ENCODE measurements at places on chromosomes 7 and 10.

- DNase-seq, result no peak
Measured at GRCh38 chr7:111678281-111678680, 116.0 kb upstream of the IMMP2L start.

GRCh38 chr10:29240986-29241660, 47.7 kb upstream of the LYZL1 start:
- no peak for DNase-seq

DNA sequence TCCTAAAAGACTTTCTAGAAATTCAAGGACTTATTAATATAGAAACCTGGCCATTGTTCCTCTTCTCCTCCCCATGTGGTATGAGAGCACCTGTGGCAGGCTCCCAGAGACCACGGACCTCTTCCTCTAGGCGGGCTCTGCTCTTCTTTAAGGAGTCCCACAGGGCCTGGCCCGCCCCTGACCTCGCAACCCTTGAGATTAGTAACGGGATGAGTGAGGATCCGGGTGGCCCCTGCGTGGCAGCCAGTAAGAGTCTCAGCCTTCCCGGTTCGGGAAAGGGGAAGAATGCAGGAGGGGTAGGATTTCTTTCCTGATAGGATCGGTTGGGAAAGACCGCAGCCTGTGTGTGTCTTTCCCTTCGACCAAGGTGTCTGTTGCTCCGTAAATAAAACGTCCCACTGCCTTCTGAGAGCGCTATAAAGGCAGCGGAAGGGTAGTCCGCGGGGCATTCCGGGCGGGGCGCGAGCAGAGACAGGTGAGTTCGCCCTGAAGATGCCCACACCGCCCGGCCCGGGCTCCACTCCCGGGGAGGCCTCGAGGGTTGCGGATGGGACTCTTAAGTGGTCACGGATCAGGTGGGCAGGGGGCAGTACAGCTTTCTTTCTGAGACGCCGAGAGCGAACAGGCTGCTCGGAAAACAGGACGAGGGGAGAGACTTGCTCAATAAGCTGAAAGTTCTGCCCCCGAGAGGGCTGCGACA, at the start of gene SLC26A4:
Gene SLC26A4 (plus strand): TSS at position 448 of the 700 bp plus-strand sequence. CDS start 814 bp downstream, outside the sequence.
- no peak for DNase-seq

GRCh38 chr7:134856091-134856490, 76.7 kb downstream of the CALD1 start:
- no peak for DNase-seq

DNA sequence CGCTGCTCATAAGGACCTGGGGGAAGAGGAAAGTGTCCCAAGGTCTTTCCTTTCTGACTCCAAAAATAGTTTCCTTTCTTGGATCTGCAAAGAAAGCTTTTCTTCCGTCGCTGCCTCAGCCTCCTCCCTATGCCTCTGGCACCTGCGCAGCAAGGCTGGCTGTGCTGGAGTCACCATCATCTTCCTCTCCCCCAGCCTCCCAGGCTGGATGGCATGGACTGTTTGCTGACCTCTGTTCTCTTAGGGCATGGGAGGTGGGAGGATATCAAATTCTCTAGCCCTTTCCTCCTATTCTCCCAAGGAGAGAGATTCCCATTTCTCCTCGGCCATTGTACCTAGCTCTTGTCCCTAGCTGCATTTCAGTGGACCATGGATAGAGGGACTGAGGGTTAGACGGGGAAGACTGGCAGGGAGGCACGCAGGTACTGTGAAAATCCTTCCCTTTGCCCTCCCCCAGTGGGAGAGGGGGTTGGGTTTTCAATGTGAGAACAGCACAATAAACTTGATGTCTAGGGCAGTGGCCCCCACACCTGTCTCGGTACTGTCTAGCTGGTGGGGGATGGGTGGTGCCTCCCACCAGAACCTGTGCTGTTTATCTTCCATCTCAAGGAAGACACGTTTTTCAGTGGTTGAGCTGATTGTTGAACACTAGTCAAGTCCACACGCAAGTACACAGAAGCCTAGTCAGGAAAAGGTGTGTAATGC, 2.6 kb downstream of the PPP1R35 start:
- DNase-seq, result no peak

DNA sequence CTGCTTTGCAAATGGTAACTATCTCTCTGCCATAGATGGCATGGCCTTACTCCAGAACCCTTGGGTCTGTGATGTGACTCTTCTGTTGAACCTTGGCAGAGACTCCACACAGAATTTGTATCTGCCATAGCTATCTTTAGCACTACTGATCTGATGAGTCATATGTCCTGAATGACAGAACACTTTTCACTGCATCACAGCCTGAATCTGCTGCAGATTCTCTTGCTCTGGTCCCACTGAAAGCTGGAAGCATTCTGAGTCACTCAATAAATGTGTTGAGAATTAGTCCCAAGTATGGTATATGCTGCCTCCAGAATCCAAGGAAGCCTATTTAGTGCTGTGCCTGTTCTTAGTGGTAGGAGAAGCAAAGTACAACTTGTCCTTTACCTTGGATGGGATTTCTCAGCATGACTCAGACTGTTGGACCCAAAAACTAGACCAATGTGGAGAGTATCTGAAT, 39.5 kb upstream of the ANKRD1 start:
- no peak for DNase-seq

- DNase-seq, result no peak
Measured at GRCh38 chr10:42690449-42691360, 52.3 kb upstream of the ZNF33B start.

- DNase-seq, result no peak
Measured at GRCh38 chr7:48084727-48085432, 4.2 kb upstream of the UPP1 start.

DNA sequence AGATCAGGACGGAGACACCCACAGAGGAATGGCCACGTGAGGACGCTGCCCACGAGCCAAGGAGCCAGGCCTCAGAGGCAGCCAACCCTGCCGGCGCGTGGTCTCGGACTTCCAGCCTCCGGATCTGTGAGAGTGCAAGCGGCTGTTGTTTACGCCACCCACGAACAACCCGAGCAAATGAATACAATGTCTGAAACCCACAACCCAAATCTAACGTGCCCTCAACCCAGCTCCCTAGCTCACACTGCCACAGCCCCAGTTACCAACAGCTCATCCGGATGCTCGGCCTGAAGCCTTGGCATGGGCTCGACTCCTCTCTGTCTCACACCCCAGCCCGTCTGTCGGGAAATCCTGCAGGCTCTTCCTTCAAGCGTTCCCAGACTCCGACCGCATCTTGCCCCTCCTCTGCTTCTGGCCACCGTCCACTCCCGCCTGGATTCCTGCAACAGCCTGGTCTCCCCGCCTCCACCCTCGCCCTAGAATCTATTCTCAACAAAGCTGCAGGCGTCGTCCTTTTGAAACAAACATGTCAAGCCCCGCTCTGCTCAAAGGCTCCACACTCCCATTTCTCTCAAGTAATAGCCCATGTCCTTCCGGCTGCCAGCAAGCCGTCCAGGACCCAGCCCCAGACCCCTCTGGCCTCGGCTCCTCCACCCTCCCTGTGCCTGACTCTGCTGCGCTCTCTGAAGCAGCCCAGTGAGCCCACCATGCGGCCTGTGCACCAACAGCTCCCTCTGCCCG, 35.3 kb downstream of the STK32C start:
- DNase-seq, result peak; percentile 50

DNA sequence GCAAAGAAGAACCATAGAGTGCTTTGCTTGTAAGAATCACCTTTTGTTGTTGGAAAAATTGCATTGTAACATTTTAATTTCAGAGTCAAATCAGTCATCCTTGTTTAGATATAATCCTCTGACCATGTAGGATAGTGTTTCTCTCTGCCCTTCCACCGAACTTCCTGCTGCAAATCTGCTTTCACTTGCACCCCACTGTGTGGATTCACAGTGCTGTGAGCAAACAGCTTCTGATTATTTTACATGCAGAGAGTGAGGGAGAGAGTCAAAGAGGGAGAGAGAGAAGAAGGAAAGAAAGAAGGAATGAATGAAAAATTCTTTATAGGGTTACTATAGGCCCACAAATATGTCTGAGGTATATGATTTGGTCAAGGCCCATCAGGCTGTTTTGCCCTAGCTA, 30.0 kb upstream of the SEM1 start:
- DNase-seq, result no peak

DNA sequence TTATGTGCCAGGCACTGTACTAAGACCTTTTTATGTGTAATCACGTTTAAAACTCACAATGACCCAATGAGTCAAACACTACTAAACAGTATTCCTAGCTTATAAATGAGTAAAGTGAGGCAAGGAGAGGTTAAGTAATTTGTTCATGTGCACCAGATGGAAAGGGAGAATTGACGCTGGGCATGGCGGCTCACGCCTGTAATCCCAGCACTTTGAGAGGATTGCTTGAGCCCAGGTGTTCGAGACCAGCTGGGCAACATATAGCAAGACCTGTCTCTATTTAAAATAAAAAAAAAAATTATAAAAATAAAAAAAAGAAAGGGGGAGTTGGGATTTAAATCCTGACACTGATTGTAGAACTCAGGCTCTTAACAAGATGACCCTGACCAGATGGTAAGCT, 46.7 kb upstream of the DLG5 start:
- no peak for DNase-seq

DNA sequence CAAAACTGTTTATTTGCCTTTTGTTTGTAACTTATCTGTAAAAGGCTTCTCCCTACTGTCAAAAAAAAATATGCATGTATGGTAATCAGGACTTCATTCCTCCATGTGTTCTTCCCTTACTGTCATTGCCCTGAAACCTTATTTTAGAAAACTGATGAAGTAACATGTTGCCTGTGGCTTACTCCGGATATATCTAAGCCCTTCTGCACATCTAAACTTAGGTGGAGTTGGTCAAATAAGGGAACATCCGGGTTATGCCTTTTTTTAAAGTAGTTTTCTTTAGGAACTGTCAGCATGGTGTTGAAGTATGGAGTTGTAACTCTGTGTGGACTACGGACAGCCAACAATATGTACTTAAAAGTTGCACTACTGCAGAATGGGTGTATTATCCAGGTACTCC, 6.2 kb downstream of the SAR1A start:
- no peak for DNase-seq

- DNase-seq, result no peak
Measured at GRCh38 chr10:126511917-126512479, 123.7 kb upstream of the ADAM12 start.

DNA sequence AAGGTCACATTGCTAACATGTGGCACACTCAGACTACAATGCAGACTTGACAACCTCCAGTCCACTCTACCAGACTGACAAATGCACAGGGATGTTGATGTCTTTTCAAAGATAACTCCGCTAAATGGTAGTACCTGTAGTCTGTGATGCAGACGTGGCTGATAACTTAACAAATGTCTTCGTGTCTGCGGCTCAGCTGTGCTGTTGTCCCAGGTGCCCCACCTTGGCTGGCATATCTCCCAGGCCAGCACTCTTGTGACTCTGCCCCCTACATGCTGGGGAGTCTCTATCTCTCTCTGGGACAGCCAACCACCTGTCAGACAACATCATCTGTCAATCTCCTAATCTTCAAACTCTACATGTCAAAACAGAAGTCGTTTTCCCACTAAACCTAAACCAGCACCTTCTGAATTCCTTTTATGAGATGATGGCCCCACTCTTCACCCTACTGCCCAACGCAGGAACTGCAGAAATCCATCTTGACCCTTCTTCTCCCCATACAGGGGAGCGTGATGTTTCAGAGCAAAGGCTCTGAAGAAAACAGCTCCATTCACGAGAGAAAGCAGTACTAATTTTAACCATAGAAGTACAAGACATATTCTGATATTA, 156.4 kb downstream of the USP6NL start:
- DNase-seq, result no peak

DNA sequence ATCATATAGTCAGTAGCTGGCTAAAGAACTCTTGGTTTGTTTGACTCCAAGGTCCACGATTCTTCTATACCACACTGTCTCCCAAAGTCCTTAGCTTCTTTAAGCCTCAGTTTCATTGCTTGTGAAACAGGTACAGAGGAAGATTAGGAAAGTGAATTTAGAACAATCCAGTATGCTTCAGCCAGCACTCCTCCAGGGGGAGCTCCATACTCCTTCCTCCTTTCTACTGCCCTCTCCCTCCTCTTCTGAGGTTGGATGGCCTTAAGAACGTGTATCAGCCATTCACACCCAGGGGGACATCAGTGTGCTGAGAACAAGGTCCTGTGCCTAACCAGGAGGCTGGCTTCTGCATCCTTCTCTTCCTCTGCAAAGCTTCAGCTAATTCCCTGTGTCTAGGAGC, 54.8 kb upstream of the CALD1 start:
- DNase-seq, result no peak

DNA sequence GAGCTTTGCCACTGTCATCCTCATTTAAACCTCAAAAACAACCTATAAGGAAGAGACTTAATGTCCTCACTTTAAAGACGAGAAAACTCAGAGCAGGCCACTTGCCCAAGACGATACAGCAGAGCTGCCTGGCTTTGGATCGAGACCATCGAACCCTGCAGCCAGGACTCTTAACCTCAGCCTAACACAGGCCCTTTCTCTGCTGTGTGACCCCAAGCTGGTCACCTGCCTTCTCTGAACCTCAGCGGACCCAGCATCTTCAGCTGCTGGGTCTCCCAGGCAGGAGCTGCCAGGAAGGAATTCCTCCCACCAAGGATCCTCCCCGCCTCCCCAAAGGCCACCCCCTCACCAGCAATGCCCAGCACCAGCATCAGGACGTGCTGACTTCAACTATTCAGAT, 32.7 kb downstream of the TNRC18 start:
- no peak for DNase-seq

DNA sequence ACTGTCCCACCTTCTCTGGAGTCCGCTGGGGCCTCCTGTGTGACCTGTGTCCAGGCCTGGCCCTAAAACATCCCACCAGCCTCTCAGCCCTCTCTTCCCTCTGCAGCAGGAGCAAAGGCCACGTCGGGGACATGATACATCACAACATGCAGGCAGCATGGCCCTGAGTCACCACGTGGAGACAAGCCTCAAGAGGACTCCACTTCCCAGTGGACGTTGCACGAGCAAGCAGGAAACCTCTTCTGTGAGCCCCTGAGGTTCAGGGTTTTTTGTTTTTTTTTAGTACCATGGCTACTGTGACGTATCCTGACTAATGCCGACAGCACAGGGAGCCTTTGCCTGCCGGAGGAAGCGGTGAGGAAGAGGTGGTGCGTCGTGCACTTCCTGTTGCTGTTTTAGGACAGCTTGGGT, 165.9 kb downstream of the DNAJB6 start:
- no peak for DNase-seq

DNA sequence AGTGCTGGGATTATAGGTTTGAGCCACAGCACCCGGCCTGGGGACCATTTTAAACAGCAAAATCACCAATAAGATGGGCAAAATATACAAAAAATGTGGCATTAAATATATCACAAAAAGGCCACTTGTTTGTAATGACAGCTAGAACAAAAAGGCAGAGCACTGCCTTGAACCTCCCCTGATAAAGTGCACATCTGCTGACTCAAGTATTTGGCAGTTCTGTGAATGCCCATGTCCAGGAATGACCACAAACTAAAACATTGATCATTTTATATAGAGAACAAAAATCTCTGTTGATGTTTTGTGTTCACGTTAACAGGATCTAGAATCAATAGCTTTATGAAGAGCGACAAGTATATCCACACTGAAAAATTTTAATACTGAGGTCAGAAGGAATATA, 21.5 kb downstream of the HERC4 start:
- DNase-seq, result no peak

- no peak for DNase-seq
Measured at GRCh38 chr10:129868449-129869035, 95.5 kb downstream of the EBF3 start.

GRCh38 chr7:87877366-87878040, 1.2 kb downstream of the DBF4 start:
- peak; percentile 13 for DNase-seq

- DNase-seq, result no peak
Measured at GRCh38 chr7:135717693-135718092, 10.3 kb downstream of the SLC13A4 start.

All from right kidney (tissue), 9 donors.